ENCODE measurements at places on chromosomes 5 and 9.

DNA sequence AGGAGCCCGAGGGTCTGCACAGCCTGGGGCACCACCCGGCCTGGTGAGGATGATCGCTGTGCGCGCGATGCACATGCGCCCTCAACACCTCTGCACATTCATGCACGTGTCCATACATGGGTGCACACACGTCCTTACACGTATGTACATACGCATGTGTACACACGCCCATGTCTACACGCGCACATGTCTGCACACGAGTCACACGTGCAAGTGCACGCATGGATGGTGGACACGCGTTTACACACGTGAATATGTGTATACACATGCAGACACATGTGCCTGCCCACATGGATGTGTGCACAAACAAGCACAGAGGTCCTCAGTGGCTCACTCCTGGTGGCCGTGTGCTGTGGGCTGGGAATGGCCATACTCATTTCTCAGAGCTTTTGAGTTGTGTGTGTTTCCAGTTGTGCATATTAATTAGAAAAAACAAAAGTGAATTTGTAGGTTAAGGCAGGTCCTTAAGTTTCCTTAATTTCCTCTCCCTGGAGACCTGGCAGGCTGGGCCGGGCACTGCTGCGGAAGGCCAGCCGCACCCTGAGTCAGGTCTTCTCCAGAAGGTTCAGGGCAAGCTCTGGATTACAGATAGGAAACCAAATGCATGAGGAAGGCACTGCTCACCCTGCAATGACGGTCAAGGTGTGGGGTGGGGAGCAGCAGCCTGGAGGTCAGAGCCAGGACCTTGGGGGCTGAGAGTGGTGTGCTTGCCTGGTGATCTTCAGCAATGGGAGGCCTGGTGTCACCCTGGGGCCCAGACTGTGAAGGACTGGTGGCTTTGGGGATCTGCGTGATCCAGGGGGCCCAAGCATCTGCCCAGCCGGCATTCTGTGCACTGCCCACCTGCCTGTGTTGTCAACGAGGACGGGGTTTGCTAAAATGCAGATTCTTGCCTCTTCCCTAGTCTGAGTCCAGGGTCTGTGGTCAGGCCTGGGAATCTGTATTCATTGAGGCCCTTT, 1.3 kb upstream of the RNU6ATAC start:
- DNase-seq = no peak

GRCh38 chr5:157130925-157131324, 11.7 kb downstream of the MED7 start:
- no peak for DNase-seq

DNA sequence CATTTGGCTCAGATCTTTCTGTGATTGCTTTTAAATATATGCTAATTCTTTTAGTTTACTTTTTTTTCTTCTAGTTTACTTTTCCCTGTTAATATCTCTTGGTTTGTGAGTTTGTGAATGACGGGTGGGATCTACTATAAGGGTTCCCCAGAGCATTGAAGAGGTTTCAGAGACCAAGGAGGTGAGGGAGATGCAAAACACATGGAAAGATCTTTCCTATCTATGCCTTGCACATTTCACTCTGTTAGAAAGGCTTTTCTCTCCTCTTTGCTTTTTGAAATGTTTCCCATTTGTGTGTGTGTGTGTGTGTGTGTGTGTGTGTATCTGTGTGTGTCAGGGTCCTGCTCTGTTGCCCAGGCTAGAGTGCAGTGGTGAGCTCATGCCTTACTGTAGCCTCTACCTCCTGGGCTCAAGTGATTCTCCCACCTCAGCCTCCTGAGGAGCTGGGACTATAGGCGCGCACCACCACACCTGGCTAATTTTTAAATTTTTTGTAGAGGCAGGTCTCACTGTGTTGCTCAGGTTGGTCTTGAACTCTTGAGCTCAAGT, 50.7 kb downstream of the CNTLN start:
- no peak for DNase-seq

- no peak for DNase-seq
Observed at GRCh38 chr5:151480384-151481293, 33.2 kb downstream of the SLC36A1 start.

- no peak for DNase-seq
Observed at GRCh38 chr5:142845402-142845921, 75.3 kb downstream of the ARHGAP26 start.

DNA sequence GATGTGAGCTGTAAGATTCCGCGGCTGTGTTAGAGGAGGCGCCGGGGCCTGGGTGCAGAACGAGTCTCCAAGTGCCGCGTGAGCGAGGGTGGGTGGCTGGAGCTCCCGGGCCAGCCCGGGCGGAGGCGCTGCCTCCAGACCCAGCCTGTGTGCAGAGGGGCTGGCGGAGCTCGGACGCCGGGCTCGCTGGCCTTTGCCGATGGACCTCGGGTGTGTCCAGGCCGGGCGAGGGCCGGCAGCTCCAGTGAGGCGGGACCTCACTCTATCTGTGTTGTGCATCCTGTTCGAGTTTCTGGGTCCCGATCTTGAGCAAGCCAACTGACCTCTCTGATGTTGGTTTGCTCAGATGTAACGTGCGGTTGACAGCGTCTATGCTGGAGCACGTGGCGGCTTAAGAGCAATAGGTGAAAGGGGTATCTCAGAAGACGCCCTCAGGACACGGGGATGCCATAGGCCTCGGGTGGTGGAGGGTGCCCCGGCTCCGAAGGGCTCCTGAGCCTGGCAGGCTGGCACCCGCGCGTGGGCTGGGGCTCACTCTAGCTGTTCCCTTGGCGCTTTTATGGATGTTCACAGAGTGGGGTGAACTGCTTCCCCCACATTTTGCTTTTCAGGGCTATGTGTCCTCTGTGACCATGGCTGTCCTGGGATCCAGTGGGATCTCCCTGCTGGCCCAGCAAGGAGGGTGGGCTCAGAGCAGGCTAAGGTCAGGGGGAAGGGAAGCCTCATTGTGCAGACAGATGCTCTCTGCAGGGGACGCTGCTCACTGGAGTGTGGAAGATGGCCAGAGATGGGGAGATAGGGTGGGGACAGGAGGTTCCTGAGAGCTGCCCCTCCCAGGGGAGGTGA, 69.8 kb downstream of the MRPL36 start:
- DNase-seq = no peak

- DNase-seq = no peak
Observed at GRCh38 chr9:89445801-89446251, 52.1 kb downstream of the SEMA4D start.

- DNase-seq = no peak
Observed at GRCh38 chr5:116492016-116492623, 82.5 kb downstream of the SEMA6A start.

DNA sequence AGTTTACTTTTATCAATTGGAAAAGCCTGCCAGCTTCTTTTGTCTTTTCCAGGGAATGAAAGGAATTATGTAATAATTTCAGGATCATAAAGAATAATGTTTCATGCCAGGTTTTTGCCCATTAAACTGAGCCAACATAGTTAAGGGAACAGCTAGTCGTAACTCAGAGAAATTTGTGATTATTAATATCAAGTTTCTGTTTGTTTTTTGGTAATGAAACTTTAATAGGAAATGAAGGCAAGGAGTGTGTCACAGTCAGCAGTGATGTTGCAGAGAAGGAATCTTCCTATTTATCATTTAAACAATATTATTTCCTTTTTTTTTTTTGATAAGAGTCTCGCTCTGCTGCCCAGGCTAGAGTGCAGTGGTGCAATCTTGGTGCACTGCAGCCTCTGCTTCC, 10.7 kb downstream of the NFIL3 start:
- DNase-seq = no peak

GRCh38 chr5:125037020-125037419, 290.6 kb upstream of the ZNF608 start:
- DNase-seq = no peak

- no peak for DNase-seq
Observed at GRCh38 chr5:6059137-6059800, 319.1 kb downstream of the MED10 start.

GRCh38 chr9:21974722-21975409, 19.3 kb downstream of the CDKN2A start:
- no peak for DNase-seq

DNA sequence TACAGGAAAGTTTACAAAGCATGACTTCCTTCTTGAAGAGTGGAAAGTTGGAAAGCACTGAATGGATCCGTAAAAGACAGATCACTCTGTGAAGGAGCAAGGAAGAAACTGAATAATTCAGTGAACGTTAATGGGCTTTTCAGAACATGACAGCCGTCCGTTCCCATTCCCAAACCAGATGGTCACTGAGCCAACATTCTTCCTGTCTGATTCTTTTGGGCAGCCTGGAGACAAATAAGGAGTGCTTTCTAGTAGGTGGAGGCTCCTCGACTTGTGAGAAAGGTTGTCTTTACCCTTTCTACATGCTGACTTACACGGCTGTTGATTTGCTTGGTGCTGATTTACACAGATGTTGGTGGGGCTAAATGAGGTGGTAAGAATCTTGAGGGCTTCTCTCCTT, 51.0 kb upstream of the PAPPA start:
- DNase-seq = no peak

DNA sequence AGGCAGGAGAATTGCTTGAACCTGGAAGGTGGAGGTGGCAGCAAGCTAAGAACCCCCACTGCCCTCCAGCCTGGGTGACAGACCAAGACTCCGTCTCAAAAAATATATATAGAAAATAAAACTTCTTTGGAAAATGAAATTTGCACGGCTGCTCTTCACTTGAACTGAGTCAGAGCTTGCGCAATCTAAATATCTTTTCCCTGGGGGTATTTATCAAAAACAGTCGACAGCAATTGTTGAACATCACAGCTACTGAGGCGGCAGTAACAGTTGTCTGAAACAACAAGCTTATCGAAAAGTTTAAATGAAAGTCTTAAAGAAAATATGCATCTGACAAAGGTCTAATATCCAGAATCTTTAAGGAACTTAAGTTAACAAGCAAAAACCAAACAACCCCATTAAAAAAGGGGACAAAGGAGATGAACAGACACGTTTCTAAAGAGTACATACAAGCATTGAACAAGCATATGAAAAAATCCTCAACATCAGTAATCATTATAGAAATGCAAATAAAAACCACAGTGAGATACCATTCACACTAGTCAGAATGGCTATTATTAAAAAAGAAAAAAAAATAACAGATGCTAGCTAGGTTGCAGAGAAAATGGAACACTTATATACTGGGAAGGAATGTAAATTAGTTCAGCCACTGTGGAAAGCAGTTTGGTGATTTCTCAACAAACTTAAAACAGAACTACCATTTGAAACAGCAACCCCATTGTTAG, 153.6 kb upstream of the CDH9 start:
- DNase-seq = no peak

- DNase-seq = no peak
Observed at GRCh38 chr5:7706256-7706655, 144.7 kb downstream of the CFAP90 start.

DNA sequence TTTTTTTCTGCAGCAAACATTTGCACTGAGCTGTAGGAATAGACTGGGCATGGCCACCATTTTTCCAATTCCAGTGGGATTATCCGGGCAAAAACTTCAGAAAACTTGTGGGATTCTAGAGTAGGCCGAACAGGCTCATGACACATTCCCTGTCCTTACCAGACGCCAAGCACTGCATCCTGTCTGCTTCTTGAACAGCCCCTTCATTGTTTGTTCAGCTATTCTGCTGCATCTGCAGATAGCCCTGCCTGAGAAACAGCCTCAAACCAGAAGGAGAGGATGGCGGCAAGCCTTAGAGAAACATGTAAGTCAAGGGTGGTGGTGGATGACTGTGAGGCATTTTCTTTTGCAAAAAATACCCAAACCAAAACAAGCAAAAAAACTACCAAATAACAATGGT, 111.8 kb upstream of the NTRK2 start:
- no peak for DNase-seq

- no peak for DNase-seq
Observed at GRCh38 chr9:130846487-130847305, 11.6 kb downstream of the ABL1 start.

GRCh38 chr5:109805883-109806282, 116.2 kb downstream of the MAN2A1 start:
- no peak for DNase-seq

DNA sequence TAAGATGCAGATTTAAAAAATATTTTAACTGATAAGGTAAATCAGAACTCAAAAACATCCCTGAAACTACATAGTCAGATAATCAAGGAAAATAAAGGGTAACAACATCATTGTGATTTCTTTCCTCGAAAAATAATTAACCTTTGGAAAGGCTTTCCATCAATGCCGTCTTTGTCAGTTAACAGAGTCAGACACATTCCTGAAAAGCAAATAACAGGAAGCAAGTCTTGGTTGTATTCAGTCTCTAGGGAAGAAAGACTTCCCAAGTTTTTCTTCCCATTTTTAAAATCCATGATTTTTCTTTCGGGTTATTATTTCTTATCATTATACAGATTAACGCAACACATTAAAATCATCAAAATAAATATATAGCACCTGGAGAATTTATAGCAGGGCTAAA, 256.4 kb upstream of the CDH6 start:
- no peak for DNase-seq

GRCh38 chr9:4706971-4707622, 27.7 kb downstream of the CDC37L1 start:
- DNase-seq = no peak

GRCh38 chr9:131306397-131307004, 17.0 kb downstream of the PLPP7 start:
- no peak for DNase-seq

- no peak for DNase-seq
Observed at GRCh38 chr5:73743161-73743560, 117.2 kb downstream of the ARHGEF28 start.

DNA sequence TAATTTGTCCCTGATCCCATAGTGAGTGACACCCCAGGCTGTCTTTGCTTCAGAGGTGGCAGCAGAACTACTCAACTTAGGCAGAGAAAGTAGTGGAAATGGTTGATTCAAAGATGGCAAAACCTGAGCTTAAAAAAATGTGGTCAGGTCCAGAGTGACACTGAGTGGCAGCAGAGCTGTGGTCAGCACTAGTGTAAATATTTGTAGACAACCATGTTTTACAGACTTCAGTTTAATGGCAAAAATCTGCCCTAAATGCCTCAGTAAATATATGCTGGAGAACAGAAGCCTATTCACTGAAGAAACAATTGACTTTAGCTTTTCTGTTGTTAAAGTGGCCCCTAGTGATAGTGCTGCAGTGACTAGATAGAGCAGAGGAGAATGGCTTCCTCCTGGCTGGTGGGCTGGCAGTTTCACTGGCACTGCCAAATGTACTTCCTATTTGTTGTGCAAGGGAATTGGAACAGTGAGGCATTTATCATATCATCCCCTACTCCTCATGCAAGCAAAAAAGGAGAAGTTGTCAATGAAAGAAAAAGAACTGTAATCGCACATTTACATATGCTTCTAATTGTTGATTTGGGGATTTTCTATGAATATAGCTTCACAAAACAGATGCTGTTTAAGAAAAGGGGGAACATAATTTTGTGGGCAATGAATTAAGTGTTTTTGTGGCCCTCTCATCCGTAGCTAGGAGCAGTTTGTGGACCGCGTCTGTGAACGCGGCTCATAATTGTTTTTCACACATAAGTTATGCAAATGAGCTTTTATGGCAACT, 12.0 kb downstream of the PBX3 start:
- peak; percentile 15 for DNase-seq

GRCh38 chr5:168282120-168282519, 9.3 kb upstream of the WWC1 start:
- DNase-seq = no peak

- no peak for DNase-seq
Observed at GRCh38 chr5:54528633-54529209, 11.2 kb downstream of the SNX18 start.

Measured in substantia nigra (tissue), 51 donors.